ENCODE measurements at places on chromosomes 5 and 9.

DNA sequence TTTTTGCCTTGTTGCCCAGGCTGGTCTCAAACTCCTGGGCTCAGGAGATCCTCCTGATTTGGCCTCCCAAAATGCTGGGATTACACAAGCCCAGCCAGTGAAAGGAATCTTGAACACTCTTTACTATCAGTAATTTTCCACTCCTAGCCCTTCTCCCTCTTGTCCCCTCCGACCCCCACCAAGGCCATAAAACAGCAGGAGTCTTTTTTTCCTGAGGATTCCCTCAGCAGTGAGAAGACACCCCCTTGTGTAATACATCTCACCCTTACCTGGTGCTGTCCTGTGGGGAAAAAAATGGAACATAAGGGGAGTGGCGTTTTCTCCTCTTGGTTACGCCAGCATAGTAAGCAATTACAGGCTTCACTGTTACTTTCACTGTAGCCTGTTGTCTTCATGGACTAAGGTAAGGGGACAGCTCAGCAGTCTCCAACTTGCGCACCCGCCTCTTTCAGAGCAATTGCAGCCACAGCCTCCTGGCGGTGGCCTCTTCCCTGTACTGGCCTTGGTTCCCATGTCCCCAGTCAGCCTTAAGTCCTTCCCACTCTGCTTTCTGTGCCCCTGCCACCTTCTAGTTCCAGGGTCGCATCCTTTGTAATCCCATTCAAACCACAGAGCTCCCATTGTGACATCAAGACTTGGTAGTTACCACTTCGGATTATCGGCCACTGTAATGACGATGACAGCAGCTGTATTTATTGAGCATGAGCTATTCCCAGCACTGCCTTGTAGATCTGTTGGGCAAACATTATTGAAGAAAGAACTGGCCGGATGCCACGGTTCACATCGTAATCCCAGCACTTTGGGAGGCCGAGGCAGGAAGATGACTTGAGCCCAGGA lies 10.0 kb downstream of the NAIF1 start:
- DNase-seq = no peak

GRCh38 chr5:122421374-122422079 lies 109.5 kb downstream of the SNCAIP start:
- DNase-seq = no peak

DNA sequence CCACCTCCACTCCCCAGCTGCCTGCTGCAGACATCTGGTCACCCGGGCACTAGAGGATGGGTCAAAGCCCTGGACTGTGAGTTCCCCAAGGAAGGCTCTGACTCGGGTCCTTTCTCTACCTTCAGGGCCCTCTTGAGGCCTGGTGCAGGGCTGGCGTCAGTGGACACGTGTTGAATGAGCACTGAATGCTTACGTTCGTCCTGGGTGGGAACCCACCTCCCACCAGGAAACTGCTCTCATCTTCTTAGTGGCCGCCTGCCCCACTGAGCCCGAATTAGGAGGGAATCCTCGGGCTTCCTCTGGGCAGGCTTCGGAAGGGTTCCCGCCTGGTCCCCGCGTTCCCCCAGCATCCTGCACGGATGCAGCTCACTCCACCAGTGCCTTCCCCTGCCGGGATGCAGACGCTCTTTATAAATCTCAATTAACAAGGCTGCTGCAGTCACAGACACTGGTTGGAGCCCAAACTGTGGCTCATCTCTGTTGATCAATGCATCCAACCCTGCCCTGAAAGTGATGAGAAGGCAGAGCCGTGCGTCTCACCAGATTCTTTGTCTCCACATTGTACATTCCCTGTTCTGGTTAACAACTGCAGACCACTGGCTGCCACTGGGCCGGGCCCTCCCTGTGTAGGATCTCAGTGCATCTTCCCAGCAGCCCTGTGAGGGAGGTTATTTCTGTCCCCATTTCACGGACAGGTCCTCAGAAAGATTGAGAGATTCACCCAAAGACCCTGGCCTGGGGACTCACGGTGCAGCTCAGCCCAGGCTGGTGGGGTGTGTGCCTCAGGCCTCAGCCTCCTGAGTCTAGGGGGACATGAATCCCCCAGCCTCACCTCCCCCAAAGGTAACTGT lies 168.8 kb downstream of the GAPVD1 start:
- no peak for DNase-seq

GRCh38 chr5:61598126-61598525 lies 266.1 kb downstream of the ZSWIM6 start:
- no peak for DNase-seq

GRCh38 chr5:136754216-136754615 lies 388.9 kb upstream of the TRPC7 start:
- DNase-seq = no peak

- no peak for DNase-seq
Measured at GRCh38 chr5:74622122-74622521, 18.4 kb downstream of the ENC1 start.

DNA sequence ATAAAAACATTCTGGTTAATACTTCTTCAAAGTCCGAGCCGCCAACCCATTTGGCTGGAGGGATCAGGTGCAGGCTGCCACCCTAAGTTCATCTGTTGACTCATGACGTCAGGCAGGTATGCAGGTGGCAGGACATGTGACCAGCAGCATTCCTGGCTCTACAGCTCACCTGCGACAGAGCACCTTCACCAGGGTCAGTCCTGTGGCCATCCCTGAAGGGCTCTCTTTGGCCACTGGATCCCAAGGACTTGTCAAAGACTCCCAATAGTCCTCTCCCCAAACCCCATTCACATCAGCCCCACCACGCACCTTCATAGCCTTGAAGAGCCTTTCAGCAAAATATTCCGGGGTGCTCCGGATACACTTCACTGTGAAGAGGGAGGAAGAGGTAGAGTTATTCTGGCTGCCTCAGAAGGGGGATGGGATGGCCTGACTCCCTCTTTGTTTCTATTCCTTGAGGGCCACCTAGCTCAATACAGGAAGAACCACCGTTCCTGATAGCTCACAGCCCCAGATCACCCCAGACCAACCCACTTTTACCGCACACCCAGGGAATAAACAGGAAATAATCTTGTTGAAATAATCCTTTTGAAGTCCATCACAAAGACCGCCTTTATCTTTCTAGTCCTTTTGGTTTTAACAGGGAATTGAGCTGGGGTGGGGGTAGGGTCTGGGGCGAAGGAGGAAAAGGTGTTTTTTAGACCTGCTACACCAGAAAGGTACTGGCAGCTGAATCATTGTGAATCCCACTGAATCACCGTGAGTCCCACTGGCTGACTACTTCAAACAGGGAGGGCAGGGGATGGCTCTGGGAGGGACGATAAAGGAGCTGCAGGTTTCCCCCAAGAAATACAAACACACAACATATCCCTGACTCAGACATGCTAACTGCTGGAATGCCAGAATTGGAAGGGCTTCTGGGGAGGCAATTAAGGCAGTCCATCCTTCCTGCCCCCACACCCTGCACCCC lies 26.4 kb downstream of the ANXA6 start:
- DNase-seq = no peak

- DNase-seq = peak; percentile 84
Measured at GRCh38 chr5:142977363-142978051, 207.3 kb downstream of the ARHGAP26 start.

DNA sequence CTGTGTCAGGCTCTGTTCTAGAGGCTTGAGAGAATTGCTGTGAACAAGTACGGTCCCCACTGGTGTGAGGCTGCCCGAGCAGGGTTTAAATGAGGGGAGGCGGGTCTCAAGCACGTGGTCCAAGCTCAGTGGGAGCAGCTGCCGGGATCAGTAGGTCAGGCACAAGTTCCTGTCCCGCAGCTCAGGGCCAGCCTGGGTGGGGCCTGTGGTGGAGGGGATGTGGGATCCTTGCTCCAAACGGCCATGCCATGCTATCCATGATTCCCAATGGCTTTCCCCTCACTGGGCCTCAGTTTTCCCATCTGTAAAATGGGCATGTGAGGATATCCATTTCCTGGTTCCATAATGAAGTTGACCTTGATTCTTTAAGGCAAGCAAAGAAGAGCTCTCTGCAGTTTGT lies 17.1 kb downstream of the OBP2B start:
- no peak for DNase-seq

DNA sequence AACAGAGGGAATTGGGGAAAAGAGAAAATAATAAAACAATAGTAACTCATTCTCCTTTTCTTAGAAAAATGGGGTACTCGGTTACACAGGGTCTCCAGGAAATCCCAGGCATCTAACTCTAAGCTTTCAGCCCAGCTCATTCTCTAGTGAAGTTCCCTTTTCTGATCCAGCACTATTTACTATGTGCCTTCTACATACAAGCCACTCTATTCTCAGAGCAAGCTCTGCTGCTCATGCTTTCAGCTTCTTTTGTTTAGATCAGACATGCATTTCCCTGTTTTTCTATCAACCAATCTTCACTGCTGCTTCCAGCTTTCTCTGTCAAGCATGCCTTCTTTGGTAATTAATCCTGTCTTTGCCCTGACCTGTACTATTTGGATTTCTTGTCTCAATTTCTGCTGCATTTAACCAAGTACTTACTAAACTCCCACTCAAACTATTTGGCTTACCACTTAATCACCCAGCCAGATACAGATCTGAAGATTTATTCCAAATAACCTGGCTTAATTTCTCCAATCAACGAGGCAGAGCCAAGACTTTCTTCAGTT lies 25.3 kb downstream of the OSMR start:
- no peak for DNase-seq

DNA sequence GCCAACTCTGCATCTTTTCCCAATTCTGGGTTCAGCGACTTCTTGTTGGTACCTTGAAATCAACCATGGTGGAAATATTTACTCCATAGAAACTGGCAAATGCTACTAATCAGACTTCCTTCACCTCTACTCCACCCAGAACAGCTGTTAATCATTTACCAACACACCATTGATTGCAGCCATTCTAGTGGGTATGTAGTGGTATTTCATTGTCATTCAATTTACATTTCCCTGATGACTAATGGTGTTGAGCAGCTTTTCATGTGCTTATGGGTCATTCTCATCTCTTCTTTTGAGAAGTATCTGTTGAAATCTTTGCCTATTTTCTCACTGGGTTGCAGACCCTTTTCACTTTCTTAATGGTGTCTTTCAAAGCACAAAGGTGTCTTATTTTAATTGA lies 122.4 kb upstream of the MSX2 start:
- DNase-seq = no peak

Data from fibroblast of skin of left biceps (primary cell).